ENCODE measurements at places on chromosomes 3 and 15.

- H3K4me3 ChIP-seq, result no peak overlapping the region
- no peak overlapping the region for H3K27ac ChIP-seq
- DNase-seq, result no peak
- peaks cover 2% of the 10 kb centered on the region for H3K27me3 ChIP-seq
- H3K4me1 ChIP-seq, result peaks cover 22% of the 10 kb centered on the region
These were observed 635.9 kb downstream of the CADM2 start for GRCh38 chr3:85594676-85595075.

GRCh38 chr15:81955382-81956062 lies 90.3 kb downstream of the MEX3B start:
- H3K4me1 ChIP-seq, result no peaks in the 10 kb centered on the region
- DNase-seq, result no peak
- H3K4me3 ChIP-seq, result no peak overlapping the region
- peaks cover 10% of the 10 kb centered on the region for H3K36me3 ChIP-seq

DNA sequence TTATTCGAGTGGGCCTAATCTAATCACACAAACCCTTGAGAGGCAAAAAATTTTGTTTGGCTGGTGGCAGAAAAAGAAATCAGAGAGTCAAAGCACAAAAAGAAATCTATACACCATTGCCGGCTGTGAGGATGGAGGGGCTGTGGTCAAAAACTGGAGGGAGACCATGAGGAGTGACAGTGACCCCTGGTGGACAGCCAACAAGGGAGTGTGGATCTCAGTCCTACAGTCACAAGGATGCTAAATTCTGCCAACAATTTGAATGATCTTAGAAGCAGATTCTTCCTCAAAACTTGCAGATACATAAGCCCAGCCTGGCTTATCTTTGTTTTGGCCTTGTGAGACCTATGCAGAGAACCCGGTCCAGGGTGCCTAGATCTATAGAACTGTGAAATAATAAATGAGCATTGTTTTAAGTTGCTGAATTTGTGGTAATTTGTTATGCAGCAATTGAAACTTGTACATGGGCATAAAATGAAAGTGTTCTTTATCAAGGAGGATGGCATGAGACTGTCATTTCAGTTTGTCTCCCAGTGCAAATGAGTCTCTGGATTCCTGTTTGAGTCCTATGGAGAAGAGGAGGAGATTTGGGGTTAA lies 103.0 kb upstream of the ARHGEF26 start:
- no peaks in the 10 kb centered on the region for H3K36me3 ChIP-seq
- H3K4me3 ChIP-seq, result no peak overlapping the region
- H3K27me3 ChIP-seq, result no peaks in the 10 kb centered on the region
- no peak overlapping the region for H3K27ac ChIP-seq

- no peaks in the 10 kb centered on the region for H3K4me1 ChIP-seq
- no peaks in the 10 kb centered on the region for H3K27me3 ChIP-seq
- no peak overlapping the region for H3K4me3 ChIP-seq
- H3K36me3 ChIP-seq, result no peaks in the 10 kb centered on the region
- no peak overlapping the region for H3K27ac ChIP-seq
- no peak for DNase-seq
These were observed 707.9 kb upstream of the UBE2E2 start for GRCh38 chr3:22495241-22495640.

DNA sequence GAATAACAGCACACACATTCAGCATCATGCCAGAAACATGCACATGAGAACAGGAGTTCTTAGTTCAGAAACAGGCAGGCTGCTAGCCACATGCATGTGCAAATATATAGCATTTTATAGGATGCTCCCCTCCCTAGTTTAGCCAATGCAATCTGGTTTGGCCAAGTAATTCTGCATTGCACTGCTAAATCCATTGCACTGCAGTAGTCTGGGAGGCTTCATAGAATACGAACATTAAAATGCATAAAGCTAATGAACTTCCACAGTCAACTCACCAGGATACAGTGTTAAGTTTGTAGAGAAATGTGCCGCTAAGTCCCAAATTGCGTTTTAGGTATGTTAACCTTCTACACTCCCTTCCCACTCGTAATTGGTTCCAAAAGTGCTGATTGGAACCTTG lies 41.8 kb downstream of the EHHADH start:
- H3K27ac ChIP-seq, result no peak overlapping the region
- H3K4me1 ChIP-seq, result peaks cover 7% of the 10 kb centered on the region
- H3K27me3 ChIP-seq, result peaks cover 2% of the 10 kb centered on the region
- DNase-seq, result no peak

DNA sequence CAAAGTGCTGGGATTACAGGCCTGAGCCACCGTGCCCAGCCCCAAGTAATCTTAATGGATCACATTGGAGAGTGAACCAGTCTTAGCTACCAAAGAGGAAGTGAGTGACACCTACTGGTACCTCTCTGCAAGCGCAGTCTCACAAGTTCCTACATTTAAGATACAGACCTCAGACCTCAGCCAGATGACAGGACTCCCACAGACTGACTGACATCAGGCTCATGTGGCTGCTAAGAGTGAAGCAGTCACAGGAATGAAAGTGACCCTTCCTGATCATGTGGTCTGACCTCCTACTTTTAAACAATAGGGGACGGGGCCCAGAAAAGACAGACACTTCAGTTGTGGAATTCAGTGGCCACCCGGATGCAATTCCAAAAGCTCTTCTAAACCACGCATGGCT lies 36.3 kb upstream of the GNB5 start:
- no peak overlapping the region for H3K4me3 ChIP-seq
- H3K36me3 ChIP-seq, result no peaks in the 10 kb centered on the region
- peaks cover 1% of the 10 kb centered on the region for H3K27me3 ChIP-seq

- H3K36me3 ChIP-seq, result no peaks in the 10 kb centered on the region
- H3K4me3 ChIP-seq, result no peak overlapping the region
- DNase-seq, result no peak
- H3K4me1 ChIP-seq, result peaks cover 18% of the 10 kb centered on the region
These were observed 364.6 kb upstream of the EPHA6 start for GRCh38 chr3:96449803-96450202.

DNA sequence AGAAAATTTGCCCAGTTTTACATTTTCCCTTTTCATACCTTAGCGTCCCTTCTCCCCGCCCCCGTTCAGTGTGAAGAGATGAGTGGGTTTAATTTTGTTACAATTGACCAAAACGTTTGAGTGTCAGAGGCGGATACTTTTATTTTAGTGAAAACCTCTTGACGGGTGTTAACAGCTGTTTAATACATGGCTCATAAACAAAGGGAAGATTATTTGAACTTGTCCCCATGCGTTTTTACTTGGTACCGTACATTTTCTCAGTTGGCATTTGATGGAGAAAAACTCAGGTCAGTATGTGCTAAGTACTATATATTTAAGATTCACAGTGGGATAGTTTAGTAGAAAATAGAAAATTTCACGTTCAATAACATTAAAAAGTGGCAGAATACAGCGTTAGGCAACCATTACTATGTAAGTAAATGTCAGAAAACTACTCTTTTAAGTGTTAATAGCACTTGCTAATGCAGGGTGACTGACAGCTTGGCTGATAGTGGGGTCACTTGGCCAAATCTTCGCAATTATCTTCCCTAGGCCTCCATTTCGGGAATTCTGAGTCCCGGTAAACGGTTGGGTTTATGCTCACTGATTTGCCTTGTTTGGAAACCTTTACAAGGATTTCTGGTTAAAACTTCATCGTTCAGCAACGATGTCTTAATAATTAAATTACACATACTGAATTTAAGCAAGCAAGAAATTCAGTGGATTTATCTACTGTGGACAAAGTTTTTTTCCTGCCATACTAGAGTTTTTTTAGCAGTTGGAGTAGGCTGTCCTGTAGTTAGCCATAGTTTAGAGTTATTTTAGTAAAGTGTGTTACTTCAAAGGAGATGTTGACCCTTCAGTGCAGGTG lies 4.8 kb downstream of the CHD2 start:
- DNase-seq, result no peak
- peak overlapping the region; percentile 98 for H3K4me3 ChIP-seq
- H3K4me1 ChIP-seq, result peaks cover 39% of the 10 kb centered on the region
- H3K27me3 ChIP-seq, result peaks cover 24% of the 10 kb centered on the region
- peak overlapping the region; percentile 97 for H3K27ac ChIP-seq

- H3K4me3 ChIP-seq, result no peak overlapping the region
- peaks cover 11% of the 10 kb centered on the region for H3K36me3 ChIP-seq
- no peak for DNase-seq
- H3K27me3 ChIP-seq, result no peaks in the 10 kb centered on the region
These were observed 76.3 kb upstream of the SLCO2A1 start for GRCh38 chr3:134105876-134106556.

GRCh38 chr15:90248789-90249202 lies 560 bp upstream of the TTLL13 start:
- H3K27me3 ChIP-seq, result peaks cover 2% of the 10 kb centered on the region
- H3K36me3 ChIP-seq, result no peaks in the 10 kb centered on the region
- H3K4me1 ChIP-seq, result no peaks in the 10 kb centered on the region

DNA sequence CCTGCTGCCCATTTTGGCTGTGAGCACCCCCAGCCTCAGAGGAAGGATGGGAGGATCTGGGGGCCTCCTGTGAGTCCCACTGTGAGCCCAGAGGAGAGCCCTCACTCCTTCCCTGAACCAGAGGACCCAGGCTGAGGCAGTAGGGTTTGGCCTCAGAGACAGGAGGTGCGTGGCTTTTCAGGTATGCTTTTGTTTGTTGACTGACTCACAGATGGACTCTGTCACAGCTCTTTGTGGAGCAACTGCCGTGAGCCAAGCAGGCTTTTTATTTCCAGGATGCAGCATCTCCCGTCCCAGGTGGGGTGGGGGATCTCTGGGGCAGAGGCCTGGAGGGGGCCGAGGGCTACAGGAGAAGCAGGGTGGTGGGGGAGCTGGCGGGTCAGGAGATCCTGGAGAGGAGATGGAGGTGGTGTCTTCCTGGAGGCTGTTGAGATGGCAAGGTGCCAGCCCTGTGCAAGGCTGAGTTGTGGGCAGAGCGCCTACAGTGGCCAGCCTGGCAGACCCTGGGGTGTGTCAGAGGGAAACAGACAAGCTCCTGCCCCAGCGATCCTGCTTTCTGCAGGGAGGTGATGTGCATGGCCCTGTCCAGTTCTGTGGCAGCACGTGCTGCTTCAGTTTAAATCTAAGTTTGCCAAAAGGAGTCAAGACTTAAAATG lies 24.0 kb downstream of the PLXNA1 start:
- H3K27ac ChIP-seq, result no peak overlapping the region
- H3K36me3 ChIP-seq, result no peaks in the 10 kb centered on the region
- DNase-seq, result no peak
- peaks cover 8% of the 10 kb centered on the region for H3K27me3 ChIP-seq

Measured in glutamatergic neuron (in vitro differentiated cells).